ENCODE measurements at places on chromosomes 13 and 19.

GRCh38 chr13:97067017-97067895 is 73.0 kb upstream of the OXGR1 start:
- DNase-seq: no peak

GRCh38 chr19:5041168-5041912 is 72.4 kb downstream of the KDM4B start:
- no peak for DNase-seq

DNA sequence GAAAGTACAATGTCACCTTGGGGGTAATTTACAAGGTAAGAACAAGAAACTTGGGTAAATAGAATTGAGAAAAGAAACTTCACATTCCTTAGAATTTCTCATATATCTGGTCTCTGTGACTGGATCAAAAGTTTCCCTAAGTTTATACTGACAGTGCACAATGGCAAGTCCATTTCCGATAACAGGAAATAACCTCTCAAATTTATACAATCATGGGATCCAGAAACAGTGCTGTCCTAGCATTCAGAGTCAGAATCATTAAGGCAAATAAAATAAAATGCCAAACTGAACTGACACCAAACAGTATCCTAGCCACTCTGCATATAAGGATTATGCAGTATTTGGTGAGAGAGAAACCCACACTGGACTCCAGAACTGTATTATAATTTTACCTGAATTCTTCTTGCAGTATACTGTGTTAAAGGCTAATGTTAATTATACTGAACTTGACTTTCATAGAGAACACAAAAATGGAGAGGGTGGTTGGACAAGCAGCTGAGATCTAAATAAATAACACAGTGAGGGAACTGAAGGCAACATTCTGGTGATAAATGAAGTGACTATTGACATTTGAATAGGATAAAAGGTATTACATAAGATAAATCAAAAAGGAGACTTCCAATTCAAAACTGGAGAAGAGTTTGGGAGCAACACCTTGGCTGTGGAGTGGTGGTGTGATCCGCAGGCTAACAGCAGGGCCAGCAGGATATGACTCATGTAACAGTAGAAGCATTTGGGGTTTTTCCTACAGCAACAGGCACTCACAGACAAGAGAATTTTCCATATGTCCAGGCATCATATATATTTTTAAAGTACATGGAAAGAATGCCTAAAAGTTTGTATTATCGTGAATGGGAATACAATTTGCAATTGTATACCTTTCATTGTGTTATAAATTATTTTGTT is 932.5 kb upstream of the MIR17HG start:
- no peak for DNase-seq

- DNase-seq: no peak
These were observed 56.6 kb upstream of the MYO16 start for GRCh38 chr13:108572782-108573211.

- no peak for DNase-seq
These were observed 20.5 kb downstream of the EDNRB start for GRCh38 chr13:77898097-77898496.

GRCh38 chr13:111359930-111360329 is 39.5 kb downstream of the TEX29 start:
- no peak for DNase-seq

- no peak for DNase-seq
These were observed 94.1 kb downstream of the ATP11A start for GRCh38 chr13:112783978-112784371.

- peak; percentile 95 for DNase-seq
These were observed 1.9 kb downstream of the KLF1 start for GRCh38 chr19:12884926-12885748.

GRCh38 chr19:17348700-17349099 is 11.3 kb downstream of the GTPBP3 start:
- no peak for DNase-seq

- DNase-seq: no peak
These were observed 8.3 kb downstream of the RPS19 start for GRCh38 chr19:41868120-41868988.

DNA sequence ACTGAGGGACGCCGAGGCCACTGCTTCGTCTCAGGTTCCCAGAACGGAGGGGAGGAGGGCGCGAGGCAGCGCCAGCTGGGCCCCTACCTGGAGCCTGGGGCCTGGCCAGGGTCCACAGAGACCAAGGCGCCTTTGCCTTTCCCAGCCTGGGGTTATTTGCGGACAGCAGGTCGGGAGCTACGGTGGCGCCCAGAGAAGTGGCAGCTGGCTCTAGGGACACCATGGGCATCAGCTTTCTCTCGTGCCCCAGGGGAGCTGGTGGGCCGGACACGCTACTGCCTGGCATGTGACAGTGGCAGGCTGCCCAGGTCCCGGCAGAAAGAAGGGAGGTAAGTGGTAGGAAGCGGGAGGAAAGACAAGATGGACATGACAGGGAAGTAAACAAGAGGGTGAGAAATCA is 19.0 kb downstream of the AKT2 start:
- no peak for DNase-seq

DNA sequence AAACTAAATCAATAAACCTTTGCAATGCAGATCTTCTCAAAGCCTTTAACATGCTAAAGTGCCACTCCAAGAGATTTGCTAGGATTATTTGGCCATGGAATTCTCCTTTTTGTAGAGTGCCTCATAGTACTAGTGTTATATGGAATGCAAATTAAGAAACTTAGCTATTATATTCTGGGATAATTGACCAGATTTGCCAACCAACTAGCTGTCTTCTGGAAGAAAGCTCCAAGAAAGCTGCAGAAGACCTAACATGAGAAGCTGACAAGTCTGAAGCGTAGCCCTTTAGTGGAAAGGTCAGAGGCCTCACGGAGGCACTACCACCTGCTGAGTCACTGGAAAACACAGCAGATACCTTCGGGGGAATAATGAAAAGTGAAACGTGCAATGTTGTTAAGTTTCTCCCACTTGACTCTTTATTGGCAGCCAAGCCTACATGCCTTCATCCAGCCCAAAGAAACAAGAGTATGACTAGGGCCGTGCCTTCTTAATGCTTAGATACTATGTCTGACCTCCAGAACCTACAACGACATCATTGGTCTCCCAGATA is 29.8 kb upstream of the KATNAL1 start:
- DNase-seq: no peak

DNA sequence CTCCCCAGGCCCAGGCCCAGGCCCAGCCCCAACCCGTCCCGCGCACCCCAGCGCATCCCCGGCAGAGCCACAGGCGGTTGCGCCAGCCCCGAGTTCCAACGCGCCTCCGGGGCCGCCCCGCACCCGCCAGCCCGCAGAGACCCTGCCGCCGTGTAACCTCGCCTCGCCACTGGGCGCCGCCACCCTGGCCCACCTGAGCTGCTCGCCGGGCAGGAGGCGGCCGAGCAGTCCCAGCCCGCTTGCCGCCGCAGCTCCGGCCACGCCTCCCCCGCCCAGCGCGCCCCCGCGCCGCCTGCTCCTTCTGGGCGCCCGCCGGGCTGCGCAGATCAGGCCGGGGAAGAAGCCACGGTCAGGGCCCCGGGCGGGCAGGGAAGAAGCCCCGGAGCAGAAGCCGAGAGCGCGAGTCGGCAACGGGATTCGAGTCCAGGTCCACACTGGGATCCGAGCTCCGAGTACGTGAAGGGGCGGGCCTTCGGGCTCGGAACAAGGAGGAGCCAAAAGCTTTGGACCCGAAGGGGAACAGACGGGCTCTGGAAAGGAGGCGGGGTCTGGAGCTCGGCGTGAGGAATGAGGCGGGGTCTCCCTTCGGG is at the start of gene MBOAT7:
Gene MBOAT7, minus strand, starts transcription at position 436 of the 590 bp plus-strand sequence. CDS start 1,072 bp downstream, outside the sequence.
- DNase-seq: no peak

DNA sequence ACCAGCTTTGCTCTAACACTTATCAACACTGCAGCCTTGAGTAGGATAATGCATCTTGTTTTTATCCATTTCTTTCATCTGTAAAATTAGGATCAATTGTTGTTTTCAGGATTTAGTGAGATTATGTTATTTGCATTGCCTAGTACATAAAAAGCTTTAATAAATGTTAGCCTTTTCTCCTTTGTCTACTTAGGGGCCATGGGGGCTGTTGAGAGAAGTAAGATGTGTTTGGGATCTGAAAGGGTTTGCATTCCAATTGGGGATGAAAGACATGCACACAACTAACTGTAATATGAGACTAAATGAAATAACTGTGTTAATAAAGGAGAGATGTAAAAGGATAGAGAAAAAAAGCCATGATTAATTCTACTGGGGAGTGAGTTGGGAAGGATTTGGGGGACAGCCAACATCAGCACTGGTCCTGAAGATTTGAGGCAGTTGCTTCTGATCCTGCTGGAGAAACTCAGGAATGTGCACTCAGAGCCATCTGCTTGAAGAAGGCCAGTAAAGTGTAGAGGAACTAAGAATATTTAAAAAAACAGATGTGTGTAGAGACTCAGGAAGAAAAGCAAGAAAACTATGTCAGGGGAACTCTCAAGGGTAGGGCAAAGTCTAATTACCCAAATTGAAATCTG is 236.3 kb downstream of the OLFM4 start:
- DNase-seq: no peak

DNA sequence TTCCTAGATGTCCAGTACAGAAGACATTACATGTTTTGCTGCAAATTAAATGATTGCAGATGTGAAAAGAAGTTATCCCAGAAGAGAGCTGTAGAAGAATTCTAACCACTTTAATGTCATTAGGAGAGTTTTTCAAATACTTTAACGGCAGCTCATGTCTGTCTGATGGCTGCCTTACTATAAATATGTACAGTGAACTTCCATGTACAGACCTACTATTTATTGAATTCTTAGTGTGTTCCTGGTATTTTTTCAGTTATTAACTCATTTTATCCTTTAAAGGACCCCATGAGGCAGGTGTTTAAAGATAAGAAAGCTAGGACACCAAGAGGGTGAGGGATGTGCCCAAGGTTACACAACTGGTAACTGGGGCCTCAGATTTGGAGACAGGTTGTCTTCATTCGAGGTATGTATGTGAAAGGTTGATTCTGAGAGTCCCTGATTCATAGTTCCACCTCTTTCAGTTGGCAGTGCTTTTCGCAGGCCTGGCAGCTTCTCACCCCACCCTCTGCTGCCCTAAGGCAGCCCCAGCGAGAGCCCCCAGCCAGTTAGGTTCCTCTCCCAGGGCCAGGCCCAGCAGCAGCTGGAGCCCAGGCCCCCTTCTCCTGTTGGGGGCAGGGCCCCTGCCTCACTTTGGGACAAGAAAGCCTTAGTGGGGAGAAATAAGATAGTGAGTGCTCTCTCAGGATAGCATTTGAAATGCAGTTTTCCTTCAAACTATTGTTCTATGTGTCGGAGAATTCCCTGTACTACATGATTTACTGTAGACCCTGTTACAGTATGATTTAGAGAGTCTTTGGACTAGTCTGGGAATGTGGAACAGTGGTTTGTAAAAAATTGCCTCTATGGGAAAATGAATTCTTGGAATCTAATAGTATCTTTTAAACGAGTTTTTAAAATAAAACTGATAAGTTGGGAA is 67.7 kb upstream of the TEX29 start:
- DNase-seq: no peak

DNA sequence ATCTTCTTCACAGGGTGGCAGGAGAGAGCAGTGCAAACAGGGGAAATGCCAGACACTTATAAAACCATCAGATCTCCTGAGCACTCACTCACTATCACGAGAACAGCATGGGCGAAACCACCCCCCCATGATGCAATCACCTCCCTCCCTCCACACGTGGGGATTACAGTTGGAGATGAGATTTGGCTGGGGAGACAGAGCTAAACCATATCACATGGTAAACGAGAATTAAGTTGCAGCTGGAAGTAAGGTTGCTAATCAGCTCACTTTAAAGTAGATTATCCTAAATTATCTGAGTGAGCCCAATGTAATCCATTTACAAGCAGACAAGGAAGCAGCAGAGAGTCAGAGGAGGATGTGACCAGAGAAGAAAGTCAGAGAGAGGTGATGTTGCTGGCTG is 102.2 kb upstream of the IPO5 start:
- no peak for DNase-seq

DNA sequence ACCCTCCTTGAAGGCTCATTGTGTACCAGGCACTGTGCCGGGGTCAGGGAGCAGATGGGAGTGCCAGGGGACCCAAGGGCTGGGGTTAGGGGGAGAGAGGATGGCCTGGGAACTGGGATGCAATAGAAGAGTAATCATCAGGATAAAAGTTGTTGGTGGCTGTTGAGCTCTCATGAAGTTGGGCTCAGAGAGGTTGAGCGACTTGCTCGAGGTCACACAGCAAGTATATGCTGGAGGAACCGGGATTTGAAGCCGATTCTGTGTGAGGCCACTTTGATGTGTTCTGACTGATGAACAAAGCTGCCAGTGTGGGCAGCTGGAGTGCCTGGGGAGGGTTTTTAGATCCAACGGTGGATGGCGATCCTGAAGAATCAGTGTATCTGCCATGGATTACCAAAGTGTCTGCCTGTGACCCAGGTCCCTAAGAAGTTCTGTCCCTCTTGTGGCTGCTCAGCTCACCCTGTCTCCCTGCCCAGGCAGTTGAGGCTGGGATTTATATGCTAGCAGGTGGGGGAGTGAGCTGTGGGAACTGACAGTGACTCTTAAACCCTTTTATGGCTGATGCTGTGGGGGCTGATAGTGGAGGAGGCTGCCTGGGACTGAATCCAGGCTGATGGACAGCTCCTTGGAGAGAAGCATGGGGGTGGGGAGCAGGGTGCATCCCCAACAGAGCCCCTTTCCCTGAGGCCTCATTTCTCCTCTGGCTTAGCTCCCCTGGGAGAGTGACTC is 8.3 kb downstream of the ARHGEF18 start:
- DNase-seq: no peak

- DNase-seq: peak; percentile 31
These were observed 37.8 kb upstream of the CXCL17 start for GRCh38 chr19:42480335-42481095.

DNA sequence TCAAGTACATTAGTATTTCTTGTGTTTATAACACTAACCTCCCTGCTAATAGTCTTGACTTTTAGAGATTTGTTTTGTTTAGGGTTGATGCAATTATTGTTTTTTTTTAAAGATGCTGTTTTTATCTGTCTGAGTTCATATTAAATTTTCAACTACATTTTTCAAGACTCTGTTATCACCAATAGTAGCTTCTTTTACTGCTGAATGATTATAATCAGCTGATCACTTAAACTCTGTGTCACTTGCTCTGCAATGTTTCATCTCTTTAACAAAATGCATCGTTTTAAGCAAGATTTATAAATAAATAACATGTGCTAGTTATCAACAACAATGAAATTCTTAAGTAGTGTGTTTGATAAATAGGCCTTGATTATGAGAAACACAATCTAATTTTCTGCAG is 920.9 kb upstream of the PCDH20 start:
- no peak for DNase-seq

- no peak for DNase-seq
These were observed 90.1 kb downstream of the RGCC start for GRCh38 chr13:41547251-41548000.

DNA sequence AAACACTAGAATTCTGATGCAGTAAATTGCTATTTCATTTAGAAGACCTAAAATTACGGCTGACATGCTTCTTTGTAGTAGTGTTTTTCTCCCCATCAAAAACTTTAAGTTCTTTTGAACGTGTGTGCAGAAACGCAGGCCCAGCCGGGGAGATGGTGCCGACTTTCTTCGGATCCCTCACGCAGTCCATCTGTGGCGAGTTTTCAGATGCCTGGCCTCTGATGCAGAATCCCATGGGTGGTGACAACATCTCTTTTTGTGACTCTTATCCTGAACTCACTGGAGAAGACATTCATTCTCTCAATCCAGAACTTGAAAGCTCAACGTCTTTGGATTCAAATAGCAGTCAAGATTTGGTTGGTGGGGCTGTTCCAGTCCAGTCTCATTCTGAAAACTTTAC is 98.3 kb downstream of the TNFRSF19 start:
- DNase-seq: no peak

- DNase-seq: peak; percentile 80
These were observed 422 bp upstream of the ZNF575 start for GRCh38 chr19:43532571-43532961.

GRCh38 chr13:101218484-101218883 is 197.8 kb downstream of the NALCN start:
- no peak for DNase-seq

- DNase-seq: no peak
These were observed 26.7 kb downstream of the CEACAM8 start for GRCh38 chr19:42568006-42568405.

Data from activated naive CD4-positive, alpha-beta T cell treated with anti-CD3 and anti-CD28 coated beads, Interleukin-2, amount 10 ng/mL, durations not matched to agents 7 days and 5 days (primary cell).